ENCODE measurements at places on chromosomes 2 and 18.

DNA sequence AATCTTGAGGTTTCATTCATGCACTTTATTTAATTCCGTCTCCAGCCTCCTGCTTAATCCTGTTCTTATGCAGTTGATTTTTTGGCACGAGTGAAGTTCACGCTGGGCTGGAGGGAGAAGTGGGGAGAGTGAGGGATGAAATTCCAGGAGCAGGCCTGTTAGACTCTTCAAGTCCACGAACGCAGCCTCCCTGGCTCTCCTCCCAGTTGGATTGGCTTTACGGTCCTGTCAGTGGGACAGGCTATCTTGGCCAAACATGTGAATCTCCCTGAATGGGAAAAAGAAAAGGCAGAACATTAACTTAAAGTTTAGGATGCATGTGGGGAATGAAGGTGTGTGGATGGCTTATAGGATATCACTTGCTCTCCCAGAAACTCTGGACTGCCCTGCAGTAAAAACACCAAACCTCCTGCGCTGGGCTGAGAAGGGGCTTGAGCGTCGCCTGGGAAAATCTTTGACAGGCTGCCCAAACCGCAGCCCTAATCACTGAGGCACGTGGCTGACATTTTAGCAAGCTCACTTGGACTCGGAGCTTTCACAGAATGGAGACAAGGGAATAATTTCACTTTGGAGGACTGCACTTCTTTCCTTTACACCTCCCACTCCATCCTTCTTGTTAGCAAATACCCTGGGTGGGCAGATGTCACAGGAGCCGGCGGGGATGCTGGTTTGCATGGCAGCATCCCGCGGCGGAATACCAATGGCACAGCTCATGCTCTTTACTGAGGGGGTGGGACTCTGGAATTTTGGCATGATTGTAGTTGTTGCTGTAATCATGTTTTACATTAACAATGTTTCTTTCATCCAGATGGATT lies 93.9 kb downstream of the ACKR3 start:
- no peak for ATAC-seq

DNA sequence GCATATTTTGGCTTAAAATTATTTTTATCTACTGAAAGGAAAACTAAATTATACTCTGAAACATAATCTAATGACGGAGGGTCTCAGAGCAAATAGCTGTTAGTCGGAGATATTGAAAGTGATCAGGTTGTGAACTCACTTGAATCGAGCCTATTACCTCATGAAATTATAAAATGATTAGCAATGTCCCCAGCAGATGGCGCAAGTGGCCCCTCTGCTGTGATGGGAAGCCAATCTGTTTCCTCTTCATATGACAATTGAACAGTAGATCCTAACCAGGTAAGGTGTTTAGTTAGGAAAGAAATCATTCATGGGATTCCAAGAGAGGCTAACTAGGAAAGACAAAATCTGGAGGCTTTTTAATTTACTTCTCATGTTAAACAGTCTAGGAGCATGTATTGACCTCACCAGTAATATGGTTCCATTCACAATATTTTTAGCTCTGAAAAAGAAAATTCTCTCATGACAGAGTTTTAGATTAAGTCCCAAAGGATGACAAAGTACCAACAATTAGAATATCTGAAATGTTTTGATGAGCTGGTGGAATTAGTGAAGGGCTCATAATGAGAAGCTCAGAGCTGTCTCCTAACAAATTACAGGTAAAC lies 29.9 kb upstream of the MPPE1 start:
- ATAC-seq = peak; percentile 62

- ATAC-seq = no peak
Observed at GRCh38 chr18:37006742-37007141, 177.8 kb downstream of the KIAA1328 start.

DNA sequence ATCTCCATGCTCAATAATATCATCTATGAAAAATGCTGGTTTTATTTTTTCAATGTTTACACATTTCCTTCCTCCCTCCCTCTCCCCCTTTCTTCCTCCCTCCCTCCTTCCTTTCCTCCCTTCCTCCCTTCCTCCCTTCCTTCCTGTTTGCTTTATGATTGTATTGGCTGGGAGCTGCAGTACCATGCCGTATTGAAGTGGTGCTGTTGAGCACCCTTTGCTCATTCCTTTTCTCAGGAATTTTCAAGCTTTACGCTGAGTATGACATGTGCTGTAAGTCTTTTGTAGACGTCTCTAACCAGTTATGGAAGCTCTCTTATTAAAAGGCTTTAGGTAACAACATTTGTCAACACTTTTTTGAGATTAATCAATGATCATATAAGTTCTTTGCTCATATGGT lies 100.4 kb downstream of the SNTG2 start:
- ATAC-seq = no peak

All from activated T-helper 17 cell treated with anti-CD3 and anti-CD28 coated beads, Interleukin-2, amount 50 U/mL, for 72 hours (primary cell).